Left ventricle myocardium inferior (tissue), 1 donor: ENCODE measurements at places on chromosomes 3 and 15.

GRCh38 chr3:27642796-27643195 lies 79.3 kb downstream of the EOMES start:
- no peaks in the 10 kb centered on the region for H3K27me3 ChIP-seq
- no peak for DNase-seq
- H3K36me3 ChIP-seq, result no peaks in the 10 kb centered on the region
- no peaks in the 10 kb centered on the region for H3K4me1 ChIP-seq

DNA sequence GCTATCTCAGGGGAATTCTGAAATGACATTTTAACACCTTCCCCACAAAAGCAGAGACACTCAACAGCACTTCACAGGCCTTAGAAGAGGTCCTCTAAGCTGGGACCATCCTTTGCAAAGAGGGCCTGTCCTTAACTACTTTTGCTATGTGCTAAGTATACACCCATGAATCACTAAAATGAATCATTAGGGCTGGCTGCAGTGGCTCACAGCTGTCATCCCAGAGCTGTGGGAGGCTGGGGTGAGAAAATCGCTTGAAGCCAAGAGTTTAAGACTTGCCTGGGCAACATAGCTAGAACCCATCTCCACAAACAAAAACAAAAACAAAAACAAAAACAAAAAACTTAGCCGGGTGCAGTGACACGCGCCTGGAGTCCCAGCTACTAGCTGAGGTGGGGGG lies 53.9 kb upstream of the MELTF start:
- H3K27me3 ChIP-seq, result no peaks in the 10 kb centered on the region
- H3K36me3 ChIP-seq, result peaks cover 4% of the 10 kb centered on the region
- no peak for DNase-seq
- no peak overlapping the region for H3K4me3 ChIP-seq

DNA sequence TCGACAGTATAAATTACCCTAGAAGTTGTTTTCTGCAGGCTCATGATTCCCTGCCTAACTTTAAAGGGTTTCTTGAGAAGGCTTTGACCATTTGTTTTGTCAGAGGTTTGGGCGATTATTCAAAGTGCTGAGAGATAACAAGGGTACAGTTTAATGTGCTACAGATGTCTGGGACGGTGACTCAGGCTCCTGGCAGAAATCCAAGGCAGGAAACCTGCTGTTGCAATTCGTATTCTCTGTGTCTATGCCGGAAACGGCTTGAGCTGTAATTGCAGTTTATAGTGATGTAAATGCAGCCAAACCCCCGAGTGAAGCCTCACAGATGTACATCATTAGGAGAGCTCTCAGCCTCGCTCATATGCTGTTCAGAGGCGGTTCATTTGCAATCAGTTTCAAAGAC lies 65.6 kb downstream of the SYNPR start:
- H3K27ac ChIP-seq, result no peak overlapping the region
- DNase-seq, result peak; percentile 71
- H3K27me3 ChIP-seq, result peaks cover 7% of the 10 kb centered on the region

- H3K4me1 ChIP-seq, result peaks cover 8% of the 10 kb centered on the region
- H3K4me3 ChIP-seq, result no peak overlapping the region
- H3K27me3 ChIP-seq, result no peaks in the 10 kb centered on the region
- no peaks in the 10 kb centered on the region for H3K36me3 ChIP-seq
- H3K27ac ChIP-seq, result no peak overlapping the region
- DNase-seq, result no peak
Measured at GRCh38 chr15:95464509-95464908, 866.0 kb upstream of the NR2F2 start.

DNA sequence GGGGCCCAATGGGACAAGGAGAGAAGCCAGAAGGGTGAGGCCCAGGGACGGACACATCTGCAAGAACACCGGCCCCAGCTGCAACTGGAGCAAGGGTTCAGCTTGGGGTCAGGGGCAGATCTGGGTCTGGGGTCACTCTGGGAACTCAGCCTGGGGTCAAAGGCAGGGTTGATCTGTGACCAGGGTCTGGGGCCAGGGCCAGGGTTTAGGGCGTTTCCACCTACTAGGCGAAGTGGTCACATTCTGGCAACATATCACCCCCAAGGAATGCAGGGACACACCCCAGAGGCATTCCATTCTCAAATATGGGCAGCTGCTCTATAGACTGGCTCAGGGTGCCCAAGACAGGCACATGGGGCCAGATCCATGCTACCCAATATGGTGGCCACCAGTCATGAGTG lies 9.0 kb downstream of the UROC1 start:
- no peak for DNase-seq
- H3K4me1 ChIP-seq, result peaks cover 9% of the 10 kb centered on the region
- peaks cover 15% of the 10 kb centered on the region for H3K27me3 ChIP-seq
- no peak overlapping the region for H3K4me3 ChIP-seq
- no peak overlapping the region for H3K27ac ChIP-seq
- no peaks in the 10 kb centered on the region for H3K36me3 ChIP-seq

DNA sequence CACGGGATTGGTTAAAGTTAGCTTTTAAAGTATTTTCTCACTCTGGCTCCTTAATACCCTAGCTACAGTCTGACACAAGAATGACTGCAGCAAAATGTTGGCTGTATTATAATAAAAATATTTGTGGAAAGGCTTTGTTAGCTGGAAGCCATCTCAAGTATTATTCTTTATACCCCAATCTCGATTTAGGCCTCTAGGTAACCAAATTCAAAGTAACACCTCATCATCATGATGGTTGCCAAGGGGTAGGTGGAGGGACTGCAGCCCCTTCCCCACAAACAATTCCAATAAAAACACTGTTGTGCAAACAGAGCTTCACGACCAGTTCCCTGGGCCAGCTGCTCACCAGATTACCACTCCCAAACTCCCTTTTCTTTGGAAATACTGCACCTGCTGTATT lies 759 bp upstream of the GMPS start:
- H3K27ac ChIP-seq, result peak overlapping the region; percentile 96
- no peaks in the 10 kb centered on the region for H3K27me3 ChIP-seq
- H3K36me3 ChIP-seq, result no peaks in the 10 kb centered on the region
- no peak for DNase-seq

DNA sequence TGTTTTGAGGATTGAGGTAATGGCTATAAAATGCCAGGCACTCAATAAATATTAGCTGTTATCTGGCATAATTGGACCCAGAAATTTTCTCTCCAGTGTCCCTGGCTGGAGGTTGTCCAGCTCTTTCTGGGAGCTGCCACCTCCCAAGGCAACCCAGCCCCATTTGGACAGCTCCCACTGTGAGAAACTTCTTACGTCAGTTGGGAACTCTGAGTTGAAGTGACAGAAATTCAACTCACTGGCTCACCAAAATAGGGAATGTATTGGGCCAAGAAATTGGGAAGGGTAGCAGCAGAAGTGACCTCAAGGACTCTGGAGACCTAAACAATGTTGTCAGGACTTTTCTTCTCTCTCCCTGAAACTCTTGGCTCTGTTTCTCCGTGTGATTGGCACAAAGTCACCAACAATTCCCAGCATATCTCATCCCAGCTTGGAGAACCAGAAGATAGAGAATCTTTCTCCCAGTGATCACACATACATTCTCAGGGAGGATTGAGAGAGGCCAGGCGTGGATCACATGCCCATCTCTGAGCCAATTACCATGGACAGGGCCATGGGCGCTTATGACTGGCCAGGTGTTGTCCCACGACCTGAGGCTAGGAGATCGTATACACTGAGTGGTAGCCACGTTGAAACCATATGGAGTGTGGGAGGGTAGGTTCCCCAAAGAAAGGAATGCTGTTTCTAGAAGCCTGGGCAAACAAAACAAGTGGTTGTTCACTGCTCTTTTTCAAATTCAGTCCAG lies 22.5 kb upstream of the HCN4 start:
- H3K27ac ChIP-seq, result no peak overlapping the region
- H3K4me3 ChIP-seq, result no peak overlapping the region
- peaks cover 11% of the 10 kb centered on the region for H3K27me3 ChIP-seq
- H3K36me3 ChIP-seq, result no peaks in the 10 kb centered on the region
- peaks cover 55% of the 10 kb centered on the region for H3K4me1 ChIP-seq
- no peak for DNase-seq

GRCh38 chr3:149388531-149389417 lies 11.3 kb upstream of the TM4SF1 start:
- no peaks in the 10 kb centered on the region for H3K27me3 ChIP-seq
- no peaks in the 10 kb centered on the region for H3K36me3 ChIP-seq
- H3K4me1 ChIP-seq, result peaks cover 45% of the 10 kb centered on the region

DNA sequence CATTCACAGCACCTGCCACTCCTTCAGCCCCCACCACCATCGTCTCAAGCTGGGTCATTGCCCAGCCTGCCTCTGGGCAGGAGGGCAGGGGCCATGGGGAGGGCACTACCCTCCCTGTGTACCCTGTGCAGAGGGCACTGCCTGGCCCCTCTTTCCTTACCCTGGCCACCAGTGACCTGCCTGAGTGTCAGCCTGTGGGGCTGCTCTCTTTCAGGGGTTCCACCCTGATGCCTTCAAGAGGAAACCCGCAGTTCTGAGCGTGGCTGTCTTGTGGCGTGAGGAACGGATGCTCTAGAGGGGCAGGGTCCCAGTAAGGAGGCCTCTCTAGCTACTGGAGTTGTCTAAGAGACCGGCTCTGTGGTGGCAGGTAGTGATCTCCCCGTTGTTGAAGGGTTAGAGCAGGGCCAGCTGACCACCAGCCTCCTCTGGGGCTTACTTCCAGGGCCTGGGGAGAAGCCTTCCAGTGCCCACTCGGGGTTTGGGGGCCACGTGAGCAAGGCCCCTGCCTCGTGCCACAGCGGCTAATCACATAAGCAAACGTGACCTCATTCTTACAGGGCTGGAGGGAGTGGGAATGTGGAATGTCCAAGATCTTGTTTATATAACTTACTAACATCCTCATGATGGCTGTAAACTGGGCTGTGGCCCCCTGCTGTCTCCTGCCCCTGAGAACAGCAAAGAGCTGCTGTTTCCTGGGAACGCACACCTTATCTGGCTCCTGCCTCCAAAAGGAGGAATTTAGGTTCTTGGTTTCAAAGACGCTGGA lies 31.4 kb upstream of the SEC13 start:
- H3K4me3 ChIP-seq, result no peak overlapping the region
- no peak for DNase-seq
- no peaks in the 10 kb centered on the region for H3K36me3 ChIP-seq
- no peak overlapping the region for H3K27ac ChIP-seq

DNA sequence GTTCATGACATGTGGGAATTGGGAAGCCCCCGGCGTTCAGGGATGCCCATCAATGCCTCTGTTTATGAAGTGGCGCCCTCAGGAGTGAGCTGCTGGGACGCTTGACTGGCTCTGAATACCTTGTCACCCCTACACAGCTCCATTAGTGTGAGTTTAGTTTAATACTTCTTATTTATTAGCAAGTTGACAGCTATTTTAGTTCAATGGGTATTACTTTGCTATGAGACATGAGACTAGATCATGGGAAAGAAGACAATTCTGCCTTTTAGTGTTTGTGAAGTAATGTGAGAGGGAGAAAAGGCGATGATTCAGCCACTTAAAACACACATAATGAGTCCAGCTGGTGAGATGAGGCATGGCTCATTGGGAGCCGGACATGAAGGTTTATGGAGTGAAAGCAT lies 678.5 kb downstream of the NR2F2 start:
- no peak overlapping the region for H3K4me3 ChIP-seq
- no peaks in the 10 kb centered on the region for H3K36me3 ChIP-seq
- H3K27me3 ChIP-seq, result no peaks in the 10 kb centered on the region
- no peak for DNase-seq
- no peaks in the 10 kb centered on the region for H3K4me1 ChIP-seq

DNA sequence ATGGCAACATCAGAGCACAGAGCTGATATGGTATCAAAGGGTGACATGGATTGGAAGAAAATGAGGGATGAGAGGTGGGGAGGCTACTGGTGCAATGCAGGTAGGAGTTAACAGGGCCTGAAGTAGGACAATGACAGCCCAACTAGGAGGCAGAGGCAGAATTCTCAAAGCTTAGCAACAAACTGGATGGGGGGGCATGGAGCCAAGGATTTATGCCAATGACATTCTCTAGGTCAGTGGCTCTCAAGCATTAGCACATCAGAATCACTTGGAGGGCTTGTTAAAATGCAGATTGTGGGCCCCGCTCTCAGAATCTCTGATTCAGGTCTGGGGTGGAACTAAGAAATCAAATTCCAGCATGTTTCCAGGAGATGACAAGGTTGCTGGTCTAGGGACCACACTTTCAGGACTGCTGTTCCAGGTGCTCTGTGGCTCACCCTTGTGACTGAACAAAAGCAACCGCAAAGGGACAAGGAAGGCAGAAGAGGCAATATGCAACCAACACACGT lies 98.0 kb upstream of the TNIK start:
- H3K36me3 ChIP-seq, result no peaks in the 10 kb centered on the region
- no peak overlapping the region for H3K27ac ChIP-seq
- no peaks in the 10 kb centered on the region for H3K27me3 ChIP-seq
- H3K4me1 ChIP-seq, result peaks cover 20% of the 10 kb centered on the region
- H3K4me3 ChIP-seq, result no peak overlapping the region

DNA sequence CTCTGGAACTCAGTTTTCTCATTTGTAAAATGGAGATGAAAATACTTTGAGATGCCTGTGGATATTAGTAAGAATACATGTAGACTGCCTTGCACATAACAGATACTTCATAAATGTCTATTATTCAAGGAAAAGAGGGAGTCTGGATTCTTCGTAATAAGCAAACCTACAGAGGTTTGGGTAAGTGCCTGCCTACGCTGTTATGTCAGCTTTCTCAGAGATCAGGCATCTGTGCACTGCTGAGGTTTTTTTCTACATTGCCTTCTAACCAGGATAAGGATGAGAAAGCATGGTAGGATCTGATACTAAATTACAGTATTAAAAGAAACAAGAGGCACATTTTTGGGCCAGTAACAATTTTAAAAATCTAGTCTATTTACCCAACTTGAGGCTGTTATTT lies 10.9 kb downstream of the MCTP2 start:
- H3K27me3 ChIP-seq, result no peaks in the 10 kb centered on the region
- DNase-seq, result no peak
- H3K4me3 ChIP-seq, result no peak overlapping the region
- no peaks in the 10 kb centered on the region for H3K4me1 ChIP-seq
- no peak overlapping the region for H3K27ac ChIP-seq
- no peaks in the 10 kb centered on the region for H3K36me3 ChIP-seq

GRCh38 chr3:23659274-23659673 lies 146.5 kb upstream of the UBE2E1 start:
- no peak overlapping the region for H3K27ac ChIP-seq
- H3K4me3 ChIP-seq, result no peak overlapping the region
- no peaks in the 10 kb centered on the region for H3K4me1 ChIP-seq
- DNase-seq, result no peak

GRCh38 chr3:30621576-30621975 lies 15.2 kb downstream of the TGFBR2 start:
- peak overlapping the region; percentile 8 for H3K4me3 ChIP-seq
- peaks cover 11% of the 10 kb centered on the region for H3K36me3 ChIP-seq
- peaks cover 100% of the 10 kb centered on the region for H3K4me1 ChIP-seq
- H3K27ac ChIP-seq, result peak overlapping the region; percentile 85
